Uterine smooth muscle cell (primary cell): ENCODE measurements at places on chromosomes 3 and 15. TPM values are rescaled to one million over a fixed set of nuclear protein-coding genes. Genes with fewer than 3 reads are reported as not detected.

The SMCO1 gene
- not detected in 2 replicates for total RNA-seq

The C3orf49 gene
- total RNA-seq: not detected in 2 replicates

The DPPA2 gene
- not detected in 2 replicates for total RNA-seq

The ANKRD34C gene
- not detected in 2 replicates for total RNA-seq

The SLC15A2 gene
- 0.11 and 0.75 TPM in 2 replicates for total RNA-seq

The TMEM40 gene
- total RNA-seq: not detected in 2 replicates

The MAP3K13 gene
- 15.2 and 18.4 TPM in 2 replicates for total RNA-seq

The TTC21A gene
- 3.1 and 3.6 TPM in 2 replicates for total RNA-seq

The CHCHD4 gene
- 12.6 and 20.4 TPM in 2 replicates for total RNA-seq

The C3orf70 gene
- total RNA-seq: 0.75 and 1.4 TPM in 2 replicates

The DISP2 gene
- under 0.01 and 0.12 TPM in 2 replicates for total RNA-seq

The GOLGA6A gene
- under 0.01 TPM in 1 of 2 replicates, not detected in the other for total RNA-seq

The HTR3E gene
- not detected in 2 replicates for total RNA-seq
